ENCODE measurements at places on chromosomes 16 and 17.

DNA sequence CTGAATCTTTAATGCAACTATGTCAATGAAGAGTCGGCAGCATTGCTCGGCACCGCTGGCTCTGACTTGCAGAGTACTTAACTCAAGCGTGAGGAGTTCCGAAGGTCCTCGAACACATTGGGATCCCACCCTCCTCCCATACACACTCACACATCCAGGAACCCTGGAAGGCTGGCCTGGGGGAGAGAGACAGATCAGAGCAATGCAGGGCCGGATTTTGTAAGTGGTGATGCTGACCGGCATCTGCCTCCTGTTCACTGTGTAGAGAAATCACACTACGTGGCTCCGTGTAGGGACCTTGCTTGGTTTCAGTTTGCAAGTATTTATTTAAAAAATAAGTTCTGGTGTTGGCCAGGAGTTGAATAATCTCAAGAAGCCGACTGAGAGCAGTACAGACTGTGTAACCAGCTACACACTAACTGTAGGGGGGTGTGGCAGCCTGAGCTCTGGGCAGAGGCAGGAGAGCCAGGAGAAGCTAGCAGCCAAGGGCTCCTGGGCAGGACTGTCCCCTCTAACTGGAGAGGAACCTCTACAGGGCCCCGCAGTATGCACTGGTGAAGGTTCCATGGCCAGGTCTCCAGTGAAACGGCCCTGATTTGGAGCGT is 190.2 kb upstream of the TNRC6C start:
- DNase-seq: no peak

GRCh38 chr17:52419229-52419641 is 260.7 kb upstream of the CA10 start:
- DNase-seq: no peak

DNA sequence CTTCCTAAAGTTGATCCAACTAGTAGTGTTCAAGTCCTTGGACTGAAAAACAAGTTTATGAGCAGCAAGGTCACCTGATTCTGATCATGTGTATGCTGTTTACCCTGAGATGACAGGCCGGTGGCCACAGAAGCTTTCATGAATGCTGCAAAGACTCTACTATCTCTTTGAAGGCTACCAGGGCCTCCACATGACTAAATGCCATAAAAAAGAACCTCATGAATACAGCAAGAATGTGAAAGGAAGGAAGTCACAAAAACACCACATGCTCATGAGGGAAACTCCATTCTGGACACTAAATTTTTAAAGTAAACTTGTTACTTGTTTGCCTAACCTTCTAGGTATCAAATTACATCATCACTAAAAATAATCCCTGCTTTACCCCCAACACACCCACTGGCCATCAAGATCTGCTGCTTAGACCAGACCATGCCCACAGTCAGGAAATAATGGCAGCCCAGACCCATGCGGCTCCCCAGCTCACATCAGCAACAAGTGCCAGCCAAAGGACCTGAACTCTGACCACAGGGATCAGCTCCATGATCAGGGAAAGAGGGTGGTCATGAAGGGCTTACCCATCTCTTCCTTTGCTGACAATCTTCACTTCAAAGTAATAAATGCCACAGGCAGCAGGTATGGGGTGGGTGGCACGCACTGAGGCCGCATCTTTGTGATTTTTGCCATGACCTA is 1.4 kb downstream of the RANBP10 start:
- DNase-seq: peak; percentile 8

DNA sequence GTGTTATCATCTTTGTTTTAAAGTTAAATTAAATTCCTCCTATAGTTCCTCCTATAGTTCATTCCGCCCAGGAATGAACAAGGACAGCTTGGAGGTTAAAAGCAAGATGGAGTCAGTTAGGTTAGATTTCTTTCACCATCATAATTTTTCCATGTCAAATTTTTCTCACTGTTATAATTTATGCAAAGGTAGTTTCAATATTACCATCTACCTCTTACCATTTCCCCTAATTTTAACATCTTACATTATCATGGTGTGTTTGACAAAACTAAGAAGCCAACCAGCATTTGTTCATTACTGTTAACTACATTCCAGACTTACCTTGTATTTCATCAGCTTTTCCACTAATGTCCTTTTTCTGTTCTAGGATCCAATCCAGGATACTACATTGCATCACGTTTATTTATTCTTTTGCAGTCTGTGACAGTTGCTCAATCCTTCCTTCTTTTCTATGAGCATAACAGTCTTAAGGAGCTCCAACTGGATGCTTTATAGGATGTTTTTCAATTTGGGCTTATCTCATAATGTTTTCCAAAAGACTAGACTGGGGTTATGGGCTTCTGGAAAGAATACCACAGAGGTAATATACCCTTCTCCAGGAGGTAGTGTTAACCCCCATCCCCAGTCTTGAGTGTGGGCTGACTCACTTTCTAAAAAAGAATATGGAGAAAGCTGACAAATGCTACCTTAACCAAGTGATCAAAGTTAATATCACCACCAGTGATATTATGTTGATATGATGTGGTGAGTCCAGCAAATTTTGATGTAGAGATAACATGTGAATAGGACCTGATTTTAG is 158.5 kb downstream of the PPM1E start:
- no peak for DNase-seq

- no peak for DNase-seq
These were observed 84.2 kb downstream of the ABCA8 start for GRCh38 chr17:68870976-68871375.

DNA sequence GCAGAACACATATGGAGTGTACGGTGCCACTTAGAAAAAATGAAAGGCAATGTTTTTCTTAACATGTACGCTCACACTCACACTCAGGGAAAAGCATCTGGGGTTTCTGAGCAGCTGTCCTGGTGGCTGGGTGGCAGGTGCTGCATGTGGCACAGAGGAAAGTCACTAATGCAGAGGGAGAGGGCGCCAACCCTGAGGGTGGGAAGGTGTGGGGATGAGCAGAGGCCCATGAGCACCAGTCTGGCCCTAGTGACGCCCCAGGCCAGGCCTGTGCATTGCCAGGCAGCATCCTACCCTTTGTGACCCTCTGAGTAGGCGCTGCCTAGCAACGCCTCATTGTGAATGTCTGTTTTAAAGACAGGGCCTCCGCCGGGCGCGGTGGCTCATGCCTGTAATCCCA is 19.1 kb upstream of the LCMT1 start:
- no peak for DNase-seq

DNA sequence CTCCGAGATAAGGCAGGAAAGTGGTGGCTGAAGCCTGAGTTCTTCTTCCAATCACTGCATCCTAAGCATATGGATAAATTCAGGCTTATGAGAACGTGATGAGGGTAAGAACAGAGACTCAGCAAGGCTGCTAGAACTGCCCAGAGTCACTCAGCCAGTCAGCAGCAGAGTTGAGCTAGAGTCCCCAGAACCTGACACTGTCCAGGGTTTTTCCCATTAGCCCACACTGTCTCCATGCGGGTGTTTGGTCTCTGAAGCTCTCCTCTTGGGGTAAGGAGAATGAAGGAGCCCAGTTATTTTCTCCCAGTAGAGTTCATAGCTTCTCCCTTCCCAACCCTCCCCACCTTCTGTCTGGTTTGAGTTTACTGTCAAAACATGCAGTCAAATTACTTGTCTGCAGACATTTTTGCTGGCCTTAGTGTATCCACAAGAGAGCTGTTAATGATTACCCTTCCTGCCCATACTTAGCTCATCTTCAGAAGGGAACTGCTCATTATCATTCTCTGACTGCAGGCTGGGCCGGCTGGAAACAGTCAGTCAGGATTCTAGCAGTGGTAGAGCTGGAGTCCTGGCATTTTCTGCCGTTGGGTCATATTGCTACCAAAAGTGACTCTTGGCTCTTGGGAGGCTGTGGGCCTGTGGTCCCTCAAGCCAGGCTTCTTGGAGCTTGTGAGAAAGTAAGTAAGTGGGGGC is 460.0 kb downstream of the HS3ST3B1 start:
- DNase-seq: no peak

All from HFFc6 (cell line).